ENCODE measurements at places on chromosomes 16 and 17.

- peak; percentile 78 for DNase-seq
These were observed 8.2 kb downstream of the PGAP3 start for GRCh38 chr17:39679521-39680192.

DNA sequence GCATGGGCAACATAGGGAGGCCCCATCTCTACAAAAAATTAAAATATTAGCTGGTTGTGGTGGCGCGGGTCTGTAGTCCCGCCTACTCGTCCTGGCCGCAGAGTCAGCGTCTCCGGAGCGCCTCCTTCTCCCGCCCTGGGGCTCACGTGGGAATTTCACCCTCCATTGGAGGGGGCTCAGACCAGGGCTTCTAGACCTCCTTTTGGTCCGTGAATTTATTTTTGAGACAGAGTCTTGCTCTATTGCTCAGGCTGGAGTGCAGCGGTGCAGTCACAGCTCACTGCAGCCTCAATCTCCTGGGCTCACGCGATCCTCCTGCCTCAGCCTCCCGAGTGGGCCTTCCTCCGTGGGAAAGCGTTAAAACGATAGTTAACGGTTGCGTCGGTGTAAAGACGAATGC lies 394 bp upstream of the NME4 start:
- no peak for DNase-seq

- peak; percentile 48 for DNase-seq
These were observed 383.1 kb downstream of the KCNJ2 start for GRCh38 chr17:70552230-70552981.

DNA sequence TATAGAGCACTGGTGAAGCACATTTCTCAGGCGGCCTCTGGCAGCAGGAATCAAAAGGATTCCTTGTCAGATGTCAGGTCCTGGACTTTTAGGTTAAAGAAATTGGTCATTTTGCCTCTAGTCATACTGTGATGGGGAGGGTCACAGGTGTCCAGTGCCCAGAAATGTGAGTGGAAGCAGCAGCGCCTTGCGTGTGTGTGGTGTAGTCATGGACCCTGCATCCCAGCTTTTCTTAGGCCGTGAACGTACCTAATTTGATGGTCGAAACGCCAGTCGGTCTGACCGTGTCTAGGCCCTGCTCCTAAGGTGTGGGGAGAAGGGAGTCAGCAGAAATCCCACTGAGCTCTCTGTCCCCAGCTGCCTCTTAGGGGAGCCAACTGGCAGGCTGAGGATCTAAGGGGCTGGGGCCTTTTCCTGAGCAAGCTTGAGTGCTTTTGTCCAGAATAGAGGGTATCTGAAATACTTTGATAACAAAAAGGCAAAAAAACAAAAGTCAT lies 32.0 kb downstream of the POLR3E start:
- no peak for DNase-seq

Data from thymus (tissue), 14 donors.